B cell (primary cell): ENCODE measurements at places on chromosomes 7 and 10. TPM values are rescaled to one million over a fixed set of nuclear protein-coding genes. Genes with fewer than 3 reads are reported as not detected.

IFRD1 gene
- 54.1 and 182 TPM in 2 replicates for polyA plus RNA-seq

FAM221A gene
- polyA plus RNA-seq: 9.1 and 11.3 TPM in 2 replicates

ATOH7 gene
- polyA plus RNA-seq: not detected in 2 replicates

COL17A1 gene
- not detected in 2 replicates for polyA plus RNA-seq

TRIM74 gene
- polyA plus RNA-seq: 0.48 and 0.97 TPM in 2 replicates

UNCX gene
- polyA plus RNA-seq: not detected in 2 replicates

AGBL3 gene
- 0.51 and 0.52 TPM in 2 replicates for polyA plus RNA-seq

EPO gene
- polyA plus RNA-seq: 0.10 TPM in 1 of 2 replicates, not detected in the other

- DNase-seq: no peak
- H3K27me3 ChIP-seq: no peaks in the 10 kb centered on the region
- no peaks in the 10 kb centered on the region for H3K4me1 ChIP-seq
- no peaks in the 10 kb centered on the region for H3K36me3 ChIP-seq
Measured at GRCh38 chr7:112416127-112416526, 34.1 kb upstream of the IFRD1 start.

DNA sequence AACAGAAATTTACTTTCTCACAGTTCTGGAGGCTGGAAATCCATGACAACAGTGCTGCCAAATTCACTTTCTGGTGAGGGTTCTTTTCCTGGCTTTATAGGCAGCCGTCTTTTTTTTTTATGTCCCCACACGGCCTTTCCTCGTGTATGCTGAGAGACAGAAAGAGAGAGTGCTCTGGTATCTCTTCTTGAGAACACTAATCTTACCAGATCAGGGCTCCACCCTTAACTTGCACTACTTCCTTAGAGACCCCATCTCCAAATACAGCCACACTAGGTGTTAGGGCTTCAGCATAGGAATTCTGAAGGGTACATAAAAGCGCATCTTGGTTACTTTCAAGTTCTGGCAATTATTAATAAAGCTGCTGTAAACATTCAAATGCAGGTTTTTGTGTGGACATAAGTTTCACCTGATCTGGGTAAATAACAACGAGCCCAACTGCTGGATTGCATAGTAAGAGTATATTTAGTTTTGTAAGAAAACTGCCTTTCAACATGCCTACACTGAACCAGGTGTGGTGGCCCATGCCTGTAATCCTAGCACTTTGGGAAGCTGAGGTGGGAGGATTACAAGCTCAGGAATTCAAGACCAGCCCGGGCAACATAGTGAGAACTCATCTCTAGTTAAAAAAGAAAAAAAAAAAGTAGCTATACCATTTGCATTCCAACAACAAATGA lies 8.2 kb upstream of the C1GALT1 start:
- no peak overlapping the region for H3K4me3 ChIP-seq
- H3K27me3 ChIP-seq: no peaks in the 10 kb centered on the region
- peaks cover 34% of the 10 kb centered on the region for H3K36me3 ChIP-seq

GRCh38 chr10:12974491-12975199 lies 26.9 kb downstream of the CCDC3 start:
- no peak overlapping the region for H3K27ac ChIP-seq
- no peak for DNase-seq
- no peaks in the 10 kb centered on the region for H3K27me3 ChIP-seq
- no peaks in the 10 kb centered on the region for H3K4me1 ChIP-seq
- H3K4me3 ChIP-seq: no peak overlapping the region

DNA sequence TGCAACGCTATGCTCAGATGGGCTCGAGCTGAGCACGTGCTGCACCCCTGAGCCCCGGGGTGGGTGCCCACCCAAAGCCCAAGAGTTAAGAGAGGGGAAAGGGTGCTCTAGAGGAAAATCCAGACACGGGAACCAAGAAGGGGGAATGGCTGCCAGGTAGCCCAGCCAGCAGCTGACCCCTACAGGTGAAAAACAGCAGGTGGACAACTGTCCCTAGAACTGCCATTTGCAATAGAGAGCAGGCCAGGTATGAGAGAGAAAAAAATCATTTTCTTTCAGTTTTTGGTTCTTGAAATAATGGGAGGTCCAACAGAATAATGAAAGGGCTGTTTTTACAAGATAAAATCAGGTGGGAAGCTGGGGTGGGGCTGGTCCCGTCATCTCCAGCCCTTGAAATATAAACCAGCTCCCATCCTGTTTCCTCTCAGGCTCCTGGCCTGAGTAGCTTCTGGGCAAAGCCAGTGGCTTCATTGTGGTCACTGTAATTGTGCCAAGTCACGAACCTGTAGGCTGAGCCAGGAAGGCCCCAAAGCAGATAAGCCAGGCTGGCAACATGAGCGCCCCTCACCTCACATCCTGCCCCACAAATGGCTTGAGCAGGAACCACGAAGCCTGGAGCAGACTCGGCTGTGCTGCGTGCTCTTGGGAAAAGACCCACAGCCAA lies 257.8 kb downstream of the SNX10 start:
- H3K4me3 ChIP-seq: no peak overlapping the region
- no peaks in the 10 kb centered on the region for H3K36me3 ChIP-seq
- H3K27me3 ChIP-seq: peaks cover 12% of the 10 kb centered on the region

DNA sequence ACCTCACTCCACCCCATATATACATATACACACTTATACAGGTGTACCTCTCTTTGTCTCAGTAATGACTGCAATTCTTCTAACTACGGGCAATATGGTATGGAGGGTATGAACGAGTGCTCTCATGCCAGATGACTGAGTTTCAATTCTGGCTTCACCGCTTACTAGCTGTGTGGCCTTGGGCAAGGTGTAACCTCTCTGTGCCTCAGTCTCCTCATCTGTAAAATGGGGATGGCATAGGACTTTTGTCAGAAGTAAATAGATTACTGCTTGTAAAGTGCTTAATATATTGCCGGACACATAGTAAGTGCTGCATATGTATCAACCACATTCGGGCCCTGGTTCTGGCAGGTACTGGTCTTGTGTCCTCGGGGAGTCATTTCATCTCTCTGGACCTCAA lies 60.1 kb upstream of the IFRD1 start:
- DNase-seq: peak; percentile 10
- H3K36me3 ChIP-seq: no peaks in the 10 kb centered on the region
- peaks cover 7% of the 10 kb centered on the region for H3K4me1 ChIP-seq
- no peaks in the 10 kb centered on the region for H3K27me3 ChIP-seq

DNA sequence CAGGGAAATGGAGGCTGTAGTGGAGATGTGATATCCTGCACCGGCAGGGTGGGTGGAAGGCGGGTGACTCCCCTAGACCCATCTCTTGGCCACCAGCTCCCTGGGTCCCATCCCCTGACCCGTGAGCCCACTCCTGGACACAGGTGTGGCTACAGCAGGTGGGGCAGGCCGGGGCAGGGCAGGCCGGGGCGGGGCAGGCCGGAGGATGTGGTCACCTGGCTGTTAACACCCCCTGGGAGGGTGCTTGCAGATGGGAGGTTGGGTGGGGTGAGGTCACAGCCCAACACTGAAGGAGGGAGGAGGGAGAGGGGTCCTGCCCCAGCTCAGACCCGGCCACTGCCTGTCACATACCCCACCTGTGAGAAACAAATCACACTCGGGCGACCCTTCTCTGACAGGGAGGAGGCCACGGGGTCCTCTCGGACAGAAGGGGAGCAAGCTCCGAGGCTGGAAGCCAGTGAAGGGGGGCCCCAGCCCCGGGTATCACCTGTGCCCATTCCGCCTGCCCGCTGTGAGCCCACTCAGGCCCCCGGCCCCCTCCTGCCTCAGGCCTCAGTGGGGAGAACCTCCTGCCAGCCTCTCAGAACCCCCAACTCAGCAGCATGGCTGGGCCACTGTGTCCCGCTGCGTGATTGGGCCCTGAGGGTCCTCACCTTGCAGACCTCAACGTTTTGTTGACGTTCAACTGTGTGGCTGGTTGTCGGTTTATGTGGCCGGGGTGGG lies 74.0 kb downstream of the MICALL2 start:
- no peak for DNase-seq
- H3K27ac ChIP-seq: no peak overlapping the region
- no peak overlapping the region for H3K4me3 ChIP-seq
- no peaks in the 10 kb centered on the region for H3K4me1 ChIP-seq

DNA sequence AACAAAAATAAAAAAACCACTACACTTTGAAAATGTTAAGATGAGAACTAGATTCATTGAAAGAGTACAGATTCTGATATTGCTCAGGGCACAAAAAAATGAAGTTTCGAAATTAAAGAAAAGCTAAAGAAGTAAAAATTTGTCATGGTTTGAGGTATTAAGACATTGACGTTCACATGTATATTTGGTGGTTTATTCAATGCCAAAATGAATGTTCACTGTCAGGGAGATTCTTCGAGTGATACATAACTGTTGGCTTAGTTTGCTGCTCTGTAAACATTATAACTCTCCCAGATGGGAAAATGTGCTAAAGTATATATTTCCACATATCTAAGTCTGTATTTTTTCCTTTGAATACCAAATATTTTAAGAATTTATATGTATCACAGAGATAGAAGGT lies 345.0 kb downstream of the SEMA3D start:
- H3K27ac ChIP-seq: no peak overlapping the region
- no peaks in the 10 kb centered on the region for H3K27me3 ChIP-seq
- H3K36me3 ChIP-seq: no peaks in the 10 kb centered on the region
- no peak overlapping the region for H3K4me3 ChIP-seq
- no peaks in the 10 kb centered on the region for H3K4me1 ChIP-seq
- DNase-seq: no peak

DNA sequence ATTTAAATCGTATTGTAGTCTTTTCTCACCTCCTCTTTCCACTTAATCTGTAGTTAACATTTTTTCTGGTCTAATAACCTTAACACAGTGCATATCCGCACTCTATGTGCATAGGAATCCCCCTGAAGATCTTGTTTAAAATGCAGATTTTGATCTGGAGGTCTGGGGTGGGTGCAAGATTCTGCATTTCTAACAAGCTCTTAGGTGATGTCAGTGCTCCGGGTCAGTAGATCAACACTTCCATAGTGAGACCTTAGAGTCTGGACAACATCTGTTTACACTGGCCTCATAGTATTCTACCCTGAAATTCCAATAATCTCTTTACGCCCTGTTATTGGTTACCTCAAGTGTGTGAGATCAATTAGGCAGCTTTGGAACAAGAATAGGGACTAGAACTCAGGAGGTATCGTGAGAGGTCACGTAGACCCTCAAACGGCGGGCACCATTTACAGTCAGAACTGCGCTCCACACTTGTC lies 434 bp upstream of the PLEKHA8 start:
- no peaks in the 10 kb centered on the region for H3K36me3 ChIP-seq
- H3K4me1 ChIP-seq: peaks cover 27% of the 10 kb centered on the region
- DNase-seq: no peak
- no peaks in the 10 kb centered on the region for H3K27me3 ChIP-seq
- H3K4me3 ChIP-seq: peak overlapping the region; percentile 97
- peak overlapping the region; percentile 77 for H3K27ac ChIP-seq

DNA sequence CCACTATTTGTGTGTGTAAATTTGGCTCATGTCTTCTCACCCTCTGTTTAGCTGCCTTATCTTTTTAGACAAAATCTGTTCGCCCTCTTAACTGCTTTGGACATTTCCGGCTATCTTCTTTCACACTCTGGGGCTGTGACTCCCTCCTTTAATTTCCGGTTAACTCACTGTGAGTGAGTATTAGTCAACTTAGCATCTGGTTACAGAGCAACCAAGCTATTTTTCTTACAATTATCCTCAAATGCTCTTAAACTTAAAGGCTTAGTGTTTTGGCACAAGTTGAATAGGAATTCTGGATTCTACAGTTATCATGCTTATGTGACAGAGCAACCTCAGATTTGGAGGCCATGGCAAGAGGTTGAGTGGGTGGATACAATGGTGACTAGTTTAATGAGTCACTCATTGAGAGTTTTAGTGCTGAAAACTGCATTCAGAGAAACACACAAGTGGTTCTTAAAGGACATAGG lies 177.6 kb upstream of the SEMA3A start:
- H3K36me3 ChIP-seq: no peaks in the 10 kb centered on the region
- H3K27me3 ChIP-seq: no peaks in the 10 kb centered on the region
- no peak overlapping the region for H3K27ac ChIP-seq
- DNase-seq: no peak
- no peaks in the 10 kb centered on the region for H3K4me1 ChIP-seq
- H3K4me3 ChIP-seq: no peak overlapping the region

DNA sequence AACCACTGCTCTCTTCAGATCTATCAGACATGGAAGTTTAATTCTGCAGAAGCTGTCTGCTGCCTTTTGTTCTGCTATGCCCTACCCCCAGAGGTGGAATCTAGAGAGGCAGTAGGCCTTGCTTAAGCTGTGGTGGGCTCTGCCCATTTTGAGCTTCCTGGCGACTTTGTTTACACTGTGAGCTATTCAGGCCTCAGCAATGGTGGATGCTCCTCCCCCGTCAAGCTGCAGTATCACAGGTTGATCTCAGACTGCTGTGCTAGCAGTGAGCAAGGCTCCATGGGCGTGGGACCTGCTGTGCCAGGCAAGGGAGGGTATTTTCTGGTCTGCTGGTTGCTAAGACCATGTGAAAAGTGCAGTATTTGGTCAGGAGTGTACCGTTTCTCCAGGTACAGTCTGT lies 45.1 kb upstream of the CDK14 start:
- peaks cover 5% of the 10 kb centered on the region for H3K27me3 ChIP-seq
- DNase-seq: no peak
- H3K4me3 ChIP-seq: no peak overlapping the region
- H3K4me1 ChIP-seq: no peaks in the 10 kb centered on the region
- H3K36me3 ChIP-seq: no peaks in the 10 kb centered on the region

- no peaks in the 10 kb centered on the region for H3K4me1 ChIP-seq
- no peak overlapping the region for H3K27ac ChIP-seq
- H3K27me3 ChIP-seq: no peaks in the 10 kb centered on the region
- DNase-seq: no peak
- H3K4me3 ChIP-seq: no peak overlapping the region
Measured at GRCh38 chr7:117630907-117631564, 151.2 kb downstream of the CFTR start.

- no peaks in the 10 kb centered on the region for H3K36me3 ChIP-seq
- H3K4me1 ChIP-seq: peaks cover 24% of the 10 kb centered on the region
- H3K4me3 ChIP-seq: no peak overlapping the region
- H3K27ac ChIP-seq: no peak overlapping the region
- H3K27me3 ChIP-seq: no peaks in the 10 kb centered on the region
- DNase-seq: no peak
Measured at GRCh38 chr10:30412901-30413300, 21.1 kb upstream of the MAP3K8 start.

DNA sequence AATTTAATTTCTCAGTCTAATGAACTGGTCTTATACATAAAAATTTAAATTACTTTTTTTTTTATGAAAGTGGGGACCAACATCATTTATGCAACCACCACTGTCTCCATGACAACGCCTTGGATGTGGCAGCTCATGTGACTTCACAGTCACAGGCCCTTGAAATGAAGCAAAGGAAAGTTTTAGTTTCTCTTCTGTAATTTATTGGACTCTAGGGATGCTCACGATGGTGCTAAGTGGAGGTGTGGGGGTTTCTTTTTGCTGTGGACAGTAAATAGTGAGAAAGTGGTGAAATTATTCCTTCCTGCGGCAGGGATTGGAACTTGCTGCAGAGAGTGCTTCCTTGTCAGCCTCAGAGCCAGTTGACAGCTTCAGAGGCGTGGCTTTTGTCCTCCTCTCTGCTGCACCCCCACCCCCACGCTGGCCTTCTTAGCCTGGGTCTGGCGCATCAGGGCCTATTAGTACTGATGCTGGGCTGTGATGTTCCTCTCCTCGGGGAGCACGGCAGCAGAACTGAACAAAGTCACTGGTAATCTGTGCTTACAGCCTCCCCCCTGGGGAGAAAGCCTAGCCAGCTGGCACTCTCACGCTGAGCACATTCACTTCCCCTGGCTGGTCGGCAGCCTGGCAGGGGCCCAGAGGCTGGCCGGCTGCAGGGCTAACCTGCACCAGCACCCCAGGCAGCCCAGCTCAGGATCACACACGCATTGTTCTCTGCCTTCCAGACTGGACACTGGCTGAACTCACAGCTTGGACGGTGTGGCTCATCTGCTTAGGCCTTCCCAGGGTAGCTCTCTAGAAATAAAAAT lies 517.5 kb upstream of the GALNT17 start:
- H3K4me3 ChIP-seq: no peak overlapping the region
- no peaks in the 10 kb centered on the region for H3K27me3 ChIP-seq
- peak; percentile 44 for DNase-seq

- no peak overlapping the region for H3K4me3 ChIP-seq
- no peaks in the 10 kb centered on the region for H3K4me1 ChIP-seq
- no peak for DNase-seq
- no peaks in the 10 kb centered on the region for H3K27me3 ChIP-seq
Measured at GRCh38 chr10:115857856-115858255, 415.1 kb downstream of the GFRA1 start.
